ENCODE measurements at places on chromosomes 2 and 18.
A peak's percentile ranks its signal among the peaks of the same experiment; 100 is the strongest.

GRCh38 chr18:69628774-69629359, 228.2 kb downstream of the DOK6 start:
- no peak for DNase-seq

GRCh38 chr18:25282282-25282681, 69.7 kb downstream of the ZNF521 start:
- DNase-seq, result no peak

- DNase-seq, result no peak
Measured at GRCh38 chr2:172053486-172053885, 31.8 kb upstream of the DLX1 start.

GRCh38 chr2:38978296-38978903, 88.7 kb downstream of the ARHGEF33 start:
- no peak for DNase-seq

DNA sequence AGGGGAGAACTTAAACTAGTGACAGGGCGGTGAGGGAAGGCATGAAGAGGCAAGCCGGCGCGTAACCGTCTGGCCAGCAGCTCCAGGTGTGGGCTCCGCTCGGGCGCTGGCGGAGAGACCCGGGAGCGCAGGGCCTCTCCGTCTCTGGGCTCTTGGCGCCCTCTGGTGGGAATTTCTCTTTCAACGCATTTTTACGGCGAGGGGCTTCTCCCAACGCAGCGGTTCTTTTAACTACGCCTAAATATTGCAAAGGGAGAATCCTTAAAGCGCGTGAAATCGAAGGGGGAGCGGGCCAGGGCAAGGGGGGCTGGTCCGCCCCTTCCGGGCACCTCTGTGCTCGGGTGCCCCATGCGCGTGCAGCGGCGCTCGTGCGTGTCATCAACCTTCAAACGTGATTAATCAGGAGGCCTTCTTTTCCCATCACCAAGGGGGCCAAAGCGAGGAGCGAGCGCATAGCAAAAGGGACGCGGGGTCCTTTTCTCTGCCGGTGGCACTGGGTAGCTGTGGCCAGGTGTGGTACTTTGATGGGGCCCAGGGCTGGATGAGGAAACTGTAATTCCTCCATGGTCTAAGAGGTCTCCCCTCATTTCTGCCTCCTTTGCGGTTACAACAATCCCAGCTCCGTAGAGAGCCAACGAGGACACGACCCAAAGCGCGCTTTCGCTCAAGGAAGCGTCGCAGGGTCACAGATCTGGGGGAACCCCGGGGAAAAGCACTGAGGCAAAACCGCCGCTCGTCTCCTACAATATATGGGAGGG, 762 bp upstream of the GAD1 start:
- peak; percentile 56 for DNase-seq
